Activated CD8-positive, alpha-beta memory T cell treated with anti-CD3 and anti-CD28 coated beads for 4 hours (primary cell): ENCODE measurements at places on chromosomes 5 and 9.

- no peak for DNase-seq
These were observed 10.5 kb downstream of the MLLT3 start for GRCh38 chr9:20611691-20612287.

GRCh38 chr9:126386088-126386487, 59.5 kb downstream of the MVB12B start:
- no peak for DNase-seq

- no peak for DNase-seq
These were observed 31.9 kb upstream of the GABRP start for GRCh38 chr5:170751631-170752030.

GRCh38 chr5:11030671-11031070, 269.6 kb upstream of the DAP start:
- DNase-seq = no peak

- no peak for DNase-seq
These were observed 102.7 kb downstream of the DPYSL3 start for GRCh38 chr5:147407094-147407681.

GRCh38 chr5:96537386-96537785, 104.3 kb upstream of the PCSK1 start:
- no peak for DNase-seq

DNA sequence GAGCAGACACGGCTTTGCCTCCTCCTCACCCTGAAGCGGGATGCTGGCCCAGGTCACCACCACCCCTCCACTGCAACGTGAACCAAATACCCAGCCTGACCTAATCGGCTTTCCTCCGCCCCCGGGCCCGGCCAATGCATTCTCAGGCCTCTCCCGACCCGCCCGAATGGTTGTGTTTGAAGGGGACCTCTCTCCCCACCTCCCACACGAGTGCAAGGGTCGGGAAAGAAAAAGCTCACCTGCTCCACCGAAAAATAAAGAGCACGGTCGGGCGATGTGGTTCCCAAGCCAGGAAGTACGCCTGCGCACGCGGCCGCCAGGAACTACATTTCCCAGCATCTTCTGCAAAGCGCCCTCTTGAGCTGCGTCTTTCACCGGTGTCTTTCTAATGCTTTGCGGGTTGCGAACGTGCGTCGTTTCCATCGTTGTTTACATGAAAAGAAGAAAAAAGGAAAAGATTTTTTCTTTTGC, at the start of gene ZNF883:
Gene ZNF883 (minus strand): TSS at position 282 of the 471 bp plus-strand sequence.
- DNase-seq = no peak

DNA sequence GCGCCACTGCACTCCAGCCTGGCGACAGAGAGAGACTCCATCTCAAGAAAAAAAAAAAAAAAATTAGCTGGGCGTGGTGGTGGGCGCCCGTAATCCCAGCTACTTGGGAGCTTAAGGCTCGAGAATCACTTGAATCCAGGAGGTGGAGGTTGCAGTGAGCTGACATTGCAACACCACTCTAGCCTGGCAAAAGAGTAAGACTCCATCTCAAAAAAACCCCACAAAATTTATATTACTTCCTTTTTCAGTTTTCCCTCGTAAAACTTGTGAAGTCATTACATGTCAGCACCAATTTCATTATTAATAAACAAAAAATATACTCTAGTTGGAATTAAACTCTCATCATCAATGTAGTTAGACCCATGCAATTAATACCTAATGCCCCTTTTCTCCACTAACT, 43.9 kb downstream of the SHLD3 start:
- DNase-seq = no peak

- no peak for DNase-seq
These were observed 813.5 kb downstream of the PTPRD start for GRCh38 chr9:9799287-9799686.

- DNase-seq = no peak
These were observed 53.2 kb upstream of the ACO1 start for GRCh38 chr9:32331240-32331639.

GRCh38 chr9:68802525-68803015, 97.5 kb downstream of the PIP5K1B start:
- DNase-seq = no peak

GRCh38 chr5:9536717-9537116, 9.2 kb downstream of the SEMA5A start:
- DNase-seq = no peak

DNA sequence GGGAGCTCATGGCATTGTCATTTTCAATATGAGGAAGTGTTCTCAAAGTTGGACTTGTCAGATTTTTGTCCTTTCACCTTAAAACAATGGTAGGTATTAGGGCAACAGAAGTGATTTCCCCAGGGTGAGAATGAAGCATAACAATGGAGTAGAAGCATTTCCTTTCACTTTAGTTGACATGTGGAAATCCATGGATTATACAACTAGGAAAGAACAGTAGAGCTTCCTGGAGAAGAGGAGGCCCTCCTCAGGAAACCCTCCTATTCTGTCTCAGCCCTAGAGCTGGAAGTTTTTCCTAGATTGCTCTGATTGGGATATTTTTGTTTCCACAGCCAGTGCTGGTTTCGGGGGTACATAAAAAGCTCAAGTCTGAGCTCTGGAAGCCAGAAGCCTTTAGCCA, 13.8 kb upstream of the REEP2 start:
- DNase-seq = no peak

GRCh38 chr9:114895521-114895991, 34.8 kb downstream of the TNFSF8 start:
- no peak for DNase-seq

DNA sequence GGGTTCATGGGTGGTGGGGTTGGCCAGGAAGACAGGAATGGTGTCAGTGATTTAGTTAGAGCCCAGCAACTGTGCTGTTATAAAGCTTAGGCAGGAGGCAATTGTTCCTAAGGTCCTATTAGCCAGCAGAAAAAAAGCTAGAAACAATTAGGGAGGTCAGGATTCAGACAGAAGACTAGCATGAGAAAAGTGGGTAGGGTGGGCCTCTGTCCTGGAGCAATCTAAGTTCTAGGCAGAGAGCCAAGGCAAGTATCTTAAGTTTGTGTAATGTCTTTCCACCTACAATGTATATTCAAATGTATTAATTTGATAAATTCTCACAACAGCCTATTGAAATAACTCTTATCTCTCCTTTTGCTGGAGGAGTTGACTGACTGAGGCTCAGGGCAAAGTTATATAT, 6.1 kb upstream of the ZFAND5 start:
- no peak for DNase-seq

GRCh38 chr9:81620002-81620390, 69.4 kb downstream of the TLE1 start:
- DNase-seq = no peak

- no peak for DNase-seq
These were observed 57.1 kb downstream of the MAST4 start for GRCh38 chr5:66653325-66653724.

GRCh38 chr9:81782313-81782995, 93.1 kb upstream of the TLE1 start:
- no peak for DNase-seq

DNA sequence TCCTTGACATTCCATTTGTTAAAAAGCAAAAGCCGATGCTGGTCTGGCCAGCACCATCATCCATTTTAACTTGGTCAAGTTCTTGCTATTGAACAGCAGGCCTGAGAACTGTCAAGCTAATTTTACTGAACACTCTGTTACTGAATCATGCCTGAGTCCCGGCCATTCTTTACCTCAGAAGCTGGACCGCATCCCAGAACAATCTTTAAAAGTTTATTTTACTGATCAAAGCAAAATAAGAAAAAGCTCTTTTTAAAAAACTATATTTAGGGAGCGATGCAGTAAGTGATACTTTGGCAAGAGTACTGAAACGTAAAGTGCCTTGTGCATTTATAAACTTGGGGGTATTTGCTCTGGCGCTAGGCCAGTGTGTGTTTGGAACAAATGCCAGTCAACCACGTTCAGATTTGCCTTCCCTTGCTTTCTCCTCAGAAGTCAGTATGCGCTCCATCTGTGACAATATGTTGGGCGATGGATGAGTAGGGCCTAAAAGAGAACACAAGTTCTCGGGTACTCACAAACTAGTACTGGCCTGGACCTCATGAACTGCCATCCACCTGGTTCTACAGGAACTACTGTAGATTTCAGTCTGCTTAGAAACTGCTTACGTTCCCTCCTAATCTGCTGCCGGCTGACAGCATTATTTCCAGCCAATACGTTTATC, 161.9 kb downstream of the MAPKAP1 start:
- no peak for DNase-seq

DNA sequence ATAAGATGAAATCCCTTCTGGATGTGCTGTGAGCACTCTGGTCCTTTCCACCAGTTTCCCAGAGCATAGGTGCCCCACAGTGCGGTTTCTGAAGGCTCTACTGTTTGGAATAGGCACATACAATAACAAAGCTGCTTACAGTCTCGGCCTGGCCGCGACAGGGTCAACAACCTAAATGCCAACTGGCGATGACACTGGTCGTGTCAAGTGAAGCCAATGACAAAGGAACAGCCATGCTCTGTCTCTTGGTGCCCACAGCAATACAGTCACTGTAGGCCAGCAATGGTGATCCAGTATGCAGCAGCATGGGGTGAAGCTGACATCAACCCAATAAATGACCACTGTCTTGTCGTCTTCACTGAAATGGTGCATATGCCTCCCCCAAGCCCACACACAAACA, 47.8 kb upstream of the EQTN start:
- DNase-seq = no peak

- DNase-seq = no peak
These were observed 37.4 kb downstream of the PTTG1 start for GRCh38 chr5:160458806-160459800.

DNA sequence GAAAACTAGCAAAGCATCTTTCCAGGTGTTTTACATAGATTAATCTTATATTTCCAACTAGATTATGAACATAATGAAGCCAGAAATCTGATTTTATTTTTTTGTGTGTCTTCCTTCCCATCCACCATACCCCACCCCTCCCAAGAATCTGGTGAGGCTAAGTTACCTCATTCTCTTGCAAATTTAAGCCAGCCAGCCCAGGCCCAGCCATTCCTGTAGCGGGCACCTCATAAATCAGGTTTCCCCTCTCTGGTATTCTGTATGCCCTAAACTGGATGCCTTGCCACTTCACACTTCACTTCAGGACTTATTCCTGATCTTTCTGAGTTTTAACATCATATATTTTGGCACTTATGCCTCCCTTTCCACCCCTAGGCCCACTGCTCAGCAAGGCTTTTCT, 21.8 kb downstream of the C9 start:
- no peak for DNase-seq

GRCh38 chr5:72408603-72409002, 88.4 kb downstream of the PTCD2 start:
- DNase-seq = no peak

DNA sequence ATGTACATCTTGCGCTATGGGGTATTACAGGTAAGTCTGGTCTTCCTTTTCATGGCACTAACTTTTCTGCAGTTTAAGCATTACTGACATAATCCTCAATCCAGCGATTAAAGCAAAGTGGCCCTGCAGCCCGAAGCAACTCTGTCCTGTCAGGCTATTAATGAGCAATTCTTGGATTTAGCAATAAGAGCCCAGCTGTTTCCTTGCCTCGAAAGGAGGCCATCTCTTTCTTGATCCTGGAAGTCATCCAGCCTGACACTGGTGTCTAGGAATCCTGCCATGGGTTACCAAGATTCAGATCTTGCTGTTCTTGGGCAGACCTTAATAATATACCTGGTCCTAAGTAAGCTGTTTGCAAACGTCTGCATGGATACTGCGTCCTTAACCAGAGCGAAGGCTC, 102.0 kb downstream of the RFK start:
- DNase-seq = no peak

DNA sequence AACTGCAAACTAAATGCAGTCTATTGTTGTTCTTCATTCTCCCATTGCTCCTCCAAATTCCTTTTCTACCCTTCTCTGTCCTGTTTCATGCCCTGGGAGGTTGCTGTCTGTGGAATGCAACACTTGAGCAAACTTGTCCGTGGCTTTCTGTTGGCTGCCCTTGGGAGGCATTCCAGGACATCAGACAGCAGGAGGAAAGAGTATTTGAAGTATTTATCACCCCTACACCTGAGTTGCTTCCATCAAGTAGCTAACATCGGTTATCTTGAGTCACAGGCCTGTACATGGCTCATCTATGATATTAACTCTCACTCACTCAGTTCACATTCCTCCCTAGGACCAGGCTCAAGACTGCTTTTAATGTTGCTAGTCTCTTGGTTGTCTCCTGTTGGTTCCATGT, 803.4 kb upstream of the CDH6 start:
- DNase-seq = no peak

DNA sequence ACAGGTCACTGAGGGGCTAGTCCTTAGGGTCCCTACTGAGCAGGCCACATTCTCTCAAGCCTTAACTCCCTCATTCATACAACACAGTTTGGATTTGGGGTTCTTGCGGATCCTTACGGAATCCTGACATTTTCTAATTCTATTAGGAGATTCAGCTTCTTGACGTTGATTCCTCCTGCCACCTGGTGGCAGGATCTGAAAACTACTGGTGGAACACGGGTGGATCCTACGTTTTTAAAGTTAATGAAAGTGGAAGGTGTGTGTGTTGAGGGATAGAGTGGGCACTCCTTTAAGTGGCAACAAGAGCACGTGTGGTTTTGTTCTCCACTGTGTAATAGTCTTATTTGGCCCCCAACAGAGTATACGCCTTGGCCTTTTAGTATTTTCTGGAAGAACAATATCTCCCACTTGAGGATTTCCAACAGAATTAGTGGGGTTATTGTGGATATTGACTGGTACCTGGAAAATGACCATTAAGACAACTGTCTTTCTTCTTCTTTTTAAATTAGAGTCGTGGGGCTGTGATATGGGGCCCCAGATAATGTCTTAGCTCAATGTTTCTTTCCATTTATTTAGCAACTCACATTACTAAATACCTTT, 25.2 kb downstream of the SLC28A3 start:
- peak; percentile 4 for DNase-seq

- DNase-seq = no peak
These were observed 48.7 kb upstream of the TGFBR1 start for GRCh38 chr9:99056186-99056585.

- DNase-seq = no peak
These were observed 36.2 kb downstream of the FBXL17 start for GRCh38 chr5:108345541-108346171.

DNA sequence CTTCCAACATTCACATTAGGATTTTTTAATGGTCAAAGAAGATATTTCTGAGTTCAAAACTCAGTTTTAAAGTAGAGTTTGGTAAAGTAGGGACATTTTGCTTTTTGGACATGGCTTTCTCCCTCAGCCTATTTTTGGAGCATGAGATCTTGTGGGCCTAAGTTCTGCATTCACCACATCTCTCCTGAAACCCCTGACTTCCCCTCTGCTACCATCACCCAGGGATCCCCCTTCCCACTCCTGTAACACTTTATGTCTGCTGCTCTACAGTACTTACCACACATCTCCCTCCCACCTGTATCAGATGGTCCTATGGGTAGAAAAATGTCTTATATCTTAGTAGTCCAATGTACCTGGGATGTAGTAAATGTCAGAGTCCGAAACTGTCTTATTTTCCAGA, 48.2 kb upstream of the JAK2 start:
- no peak for DNase-seq

DNA sequence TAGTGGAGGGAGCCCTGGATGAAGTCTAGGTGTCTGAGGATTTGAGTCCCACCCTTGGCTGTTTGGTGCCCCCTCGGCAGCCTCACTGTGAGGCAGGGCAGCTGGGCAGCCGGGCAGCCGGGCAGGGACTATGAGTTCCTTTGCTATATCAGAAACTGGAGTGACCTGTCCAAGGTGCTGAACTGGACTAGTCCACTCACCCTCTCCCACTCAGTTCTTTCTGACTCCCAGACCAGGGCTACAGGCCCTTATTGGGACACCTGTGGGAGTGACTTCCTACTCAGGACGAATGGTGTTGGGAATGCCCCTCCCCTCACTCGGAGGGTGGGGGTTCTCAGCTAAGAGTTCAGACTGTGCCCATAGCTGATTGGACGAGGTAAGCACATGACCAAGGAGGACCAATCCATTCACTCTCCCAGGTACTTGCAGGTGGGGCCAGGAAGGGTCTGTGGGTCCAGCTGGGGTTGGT, 34.1 kb upstream of the RAPGEF1 start:
- DNase-seq = no peak
